Endothelial cell of umbilical vein (primary cell): ENCODE measurements at places on chromosomes 11 and 22. TPM values are rescaled to one million over a fixed set of nuclear protein-coding genes. Genes with fewer than 3 reads are reported as not detected.

GRCh38 chr11:67594480-67594879 lies 10.9 kb downstream of the GSTP1 start:
- DNase-seq: no peak

DNA sequence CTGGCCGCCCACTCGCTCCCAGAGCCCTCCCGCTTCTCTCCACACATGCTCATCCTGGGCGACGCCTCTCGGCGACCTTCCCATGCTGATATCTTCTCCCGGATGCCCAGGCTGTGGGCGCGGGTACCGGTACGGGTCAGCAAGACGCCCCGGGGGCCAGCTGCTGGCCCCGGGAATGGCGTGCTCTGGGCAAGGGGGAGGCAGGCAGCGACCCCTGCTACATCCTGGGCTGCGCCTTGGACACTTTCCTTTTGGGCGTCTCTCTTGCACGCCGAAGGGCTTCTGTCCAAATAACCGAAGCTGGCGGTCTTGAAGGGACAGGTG lies 48.1 kb downstream of the RPL27A start:
- DNase-seq: no peak

DNA sequence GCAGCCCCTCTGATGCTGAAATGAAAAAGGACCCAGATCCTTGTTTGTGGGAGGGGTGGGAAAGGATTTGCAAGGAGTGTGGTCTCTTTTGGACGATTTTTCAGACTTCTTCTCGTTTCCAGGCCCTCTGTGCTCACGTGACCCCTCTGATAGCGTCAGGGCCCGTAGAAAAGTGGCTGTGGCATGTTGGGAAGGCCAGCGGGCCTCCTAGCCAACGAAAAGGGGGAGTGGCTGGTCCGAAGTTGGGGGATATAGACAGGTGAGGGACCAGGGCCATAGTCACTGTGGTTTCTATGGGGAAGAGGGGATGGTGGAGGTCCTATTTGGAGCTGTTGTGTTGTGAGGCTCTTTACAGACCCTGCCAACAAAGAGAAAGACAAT lies 6.6 kb downstream of the PARVB start:
- no peak for DNase-seq

- no peak for DNase-seq
Measured at GRCh38 chr11:75718419-75719339, 1.0 kb downstream of the MOGAT2 start.

DNA sequence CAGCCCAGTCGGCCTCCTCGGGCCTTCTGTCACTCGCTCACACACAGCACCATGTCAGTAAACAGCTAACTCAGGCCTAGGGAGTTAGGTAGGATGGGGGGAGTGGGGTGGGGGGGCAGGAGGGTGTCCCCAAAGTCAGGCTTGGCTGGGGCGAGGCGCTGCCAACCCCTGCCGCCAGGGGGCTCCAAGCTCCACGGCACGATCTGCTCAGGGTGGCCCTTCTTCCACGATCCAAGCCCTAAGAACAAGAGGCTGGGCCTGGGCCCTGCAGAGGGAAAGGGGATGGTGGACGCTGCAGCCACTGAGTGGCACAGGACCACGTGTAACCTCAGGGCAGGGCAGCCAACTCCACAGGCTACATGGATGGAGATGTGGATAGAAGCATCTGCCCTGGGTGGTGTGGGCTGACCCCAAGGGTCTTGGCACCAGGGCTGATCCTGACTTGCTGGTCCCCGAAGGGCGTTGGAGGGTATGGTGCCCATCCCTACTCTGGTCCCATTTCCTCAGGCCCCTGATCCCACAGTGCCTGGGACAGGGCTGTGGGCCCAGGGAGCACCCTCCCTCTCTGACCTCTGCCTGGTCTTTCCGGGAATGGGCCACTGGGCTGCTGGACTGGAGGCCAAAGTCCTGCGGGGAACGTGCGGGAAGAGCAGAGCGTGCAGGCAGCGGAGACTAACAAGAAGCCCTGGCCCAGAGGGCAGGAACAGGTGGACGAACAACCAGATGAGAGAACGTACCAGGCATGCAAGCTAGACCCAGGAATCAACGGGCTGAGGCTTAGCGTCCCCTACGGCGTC lies 29.1 kb upstream of the TXNRD2 start:
- peak; percentile 56 for DNase-seq

DNA sequence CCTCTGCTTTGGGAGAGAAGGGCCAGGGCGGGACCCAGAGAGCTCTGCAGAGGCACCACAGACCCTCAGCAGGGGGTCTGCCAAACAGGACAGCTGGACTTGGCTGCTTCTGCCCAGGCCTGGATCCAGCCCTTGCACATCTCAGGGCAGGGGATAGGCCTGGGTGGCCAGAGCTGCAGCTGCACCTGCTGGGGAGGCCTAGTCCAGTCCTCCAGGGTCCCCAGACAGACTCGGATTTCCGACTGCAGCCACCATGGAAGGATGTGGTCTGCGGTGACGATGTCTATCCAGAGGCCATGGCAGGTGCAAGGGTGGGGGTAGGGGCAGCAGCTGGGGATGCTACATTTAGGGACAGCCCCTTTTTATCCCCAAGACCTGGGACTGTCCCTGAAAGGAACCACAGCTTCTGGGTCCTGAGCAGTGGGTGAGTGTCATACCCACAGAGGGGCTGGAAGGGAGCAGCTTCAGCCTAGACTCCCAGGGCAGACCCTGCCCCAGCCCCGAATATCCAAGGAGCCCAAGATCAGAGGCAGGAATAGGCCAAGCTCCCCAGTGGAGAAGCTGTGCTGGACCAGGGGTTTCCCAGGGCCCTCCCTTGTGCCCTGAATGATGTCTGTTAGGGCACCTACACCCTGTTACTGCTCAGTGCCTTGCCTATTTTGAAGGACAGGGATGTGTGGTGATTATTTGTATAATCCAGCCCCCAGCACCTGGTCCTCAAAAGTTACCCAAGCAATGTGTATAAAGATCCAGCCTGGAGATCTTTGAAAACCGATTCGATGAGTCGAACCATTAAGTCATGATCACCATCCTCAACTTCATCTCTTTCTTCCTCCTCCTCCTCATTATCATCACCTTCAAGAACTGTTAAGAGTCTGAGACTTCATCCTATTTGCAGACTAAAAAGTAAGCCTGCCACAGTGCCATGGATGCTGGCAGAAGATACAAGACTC lies 2.5 kb upstream of the IGLL5 start:
- DNase-seq: no peak

DNA sequence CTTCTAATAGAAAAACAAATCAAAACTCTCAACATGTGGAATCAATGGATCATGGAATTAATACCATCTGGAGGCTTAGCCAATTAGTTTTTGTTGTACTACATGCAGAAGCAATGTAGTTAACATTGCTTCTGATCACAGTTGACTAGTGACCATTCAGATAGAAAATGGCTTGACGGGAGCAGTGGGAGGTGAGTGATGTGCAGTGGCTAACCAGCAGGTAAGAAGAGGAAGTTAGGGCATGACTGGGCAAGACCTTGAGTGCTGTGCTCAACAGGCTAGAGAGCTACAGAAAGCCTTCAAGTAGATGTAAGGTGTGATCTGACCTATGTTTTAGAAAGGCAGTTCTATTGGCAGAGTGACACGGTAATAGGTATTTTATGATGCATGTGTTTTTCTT lies 60.7 kb upstream of the ALKBH3 start:
- no peak for DNase-seq

DNA sequence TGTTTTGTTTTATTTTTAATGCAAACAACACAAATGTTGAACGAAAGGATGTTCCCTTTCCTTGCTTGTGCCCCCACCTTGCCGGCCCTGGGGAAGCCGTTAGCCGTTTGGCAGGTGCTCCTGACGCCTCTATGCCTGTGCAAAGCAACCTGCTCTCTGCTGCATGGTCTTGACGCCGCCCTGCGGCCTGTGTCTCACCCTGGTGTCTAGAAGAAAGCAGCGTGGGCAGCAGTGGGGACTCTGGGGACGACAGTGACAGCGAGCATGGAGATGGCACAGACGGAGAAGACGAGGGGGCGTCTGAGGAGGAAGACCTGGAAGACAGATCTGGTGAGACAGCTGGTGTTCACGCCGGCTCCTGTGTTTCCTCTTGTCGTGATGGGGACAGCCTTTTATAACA lies 5.5 kb downstream of the PHRF1 start:
- no peak for DNase-seq

DNA sequence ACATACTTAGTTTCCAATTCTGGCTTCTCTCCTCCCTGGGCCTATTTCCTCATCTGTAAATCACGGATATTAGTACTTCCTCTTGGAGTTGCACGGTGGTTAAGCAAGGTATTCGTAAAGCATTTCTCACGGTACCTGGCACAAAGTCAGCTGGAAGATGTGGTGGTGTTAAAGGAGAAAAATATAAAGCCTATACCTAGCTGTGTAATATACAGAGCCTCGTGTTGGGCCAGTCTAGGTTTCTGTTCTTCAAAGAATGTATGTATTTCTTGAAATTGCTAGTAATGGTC lies 47.2 kb downstream of the DBX1 start:
- no peak for DNase-seq

DNA sequence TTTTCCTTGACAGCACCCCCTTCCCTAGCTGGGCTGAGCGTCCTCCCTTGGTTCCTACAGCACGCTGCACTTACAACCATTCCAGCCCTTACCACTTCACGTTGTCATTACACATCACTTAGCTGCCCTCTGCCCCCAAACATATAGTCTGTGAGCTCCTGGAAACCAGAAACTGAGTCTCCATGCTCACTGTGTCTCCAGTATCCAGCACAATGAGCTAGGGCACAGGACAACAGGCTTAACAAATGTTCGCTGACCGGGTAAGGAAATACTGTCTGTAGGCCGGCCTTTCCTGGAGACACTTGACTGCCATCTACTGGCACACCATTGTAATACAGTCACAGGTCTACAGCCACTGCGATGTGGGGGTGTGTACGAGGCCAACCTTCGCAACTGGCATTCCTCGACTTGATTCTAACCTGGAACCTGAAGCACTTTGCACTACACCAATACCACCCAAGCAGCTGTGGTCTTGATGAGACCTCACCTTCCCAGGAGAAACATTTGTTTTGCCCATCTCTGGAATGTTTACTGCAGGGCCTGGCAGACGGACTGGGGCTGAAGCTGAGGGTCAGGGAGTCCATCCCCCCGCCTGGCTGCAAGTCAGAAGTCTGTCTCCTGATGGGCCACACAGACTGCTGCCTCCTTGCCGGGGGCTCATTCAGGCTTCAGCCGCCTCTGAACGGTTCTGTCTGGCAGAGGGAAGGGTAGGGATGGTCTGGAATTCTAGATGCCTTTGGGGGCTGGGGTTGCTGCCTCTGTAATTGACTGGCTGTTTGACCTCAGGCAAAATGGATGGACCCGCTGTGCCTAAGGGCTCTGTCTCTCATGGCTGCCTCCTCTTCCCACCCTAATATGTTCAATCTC lies 72.0 kb downstream of the SYN3 start:
- peak; percentile 8 for DNase-seq

GRCh38 chr11:120332822-120333716 lies 3.1 kb upstream of the ARHGEF12 start:
- no peak for DNase-seq

- DNase-seq: no peak
Measured at GRCh38 chr11:812390-812789, 2.6 kb downstream of the RPLP2 start.

GRCh38 chr11:110852921-110853490 lies 140.8 kb upstream of the ARHGAP20 start:
- no peak for DNase-seq

DNA sequence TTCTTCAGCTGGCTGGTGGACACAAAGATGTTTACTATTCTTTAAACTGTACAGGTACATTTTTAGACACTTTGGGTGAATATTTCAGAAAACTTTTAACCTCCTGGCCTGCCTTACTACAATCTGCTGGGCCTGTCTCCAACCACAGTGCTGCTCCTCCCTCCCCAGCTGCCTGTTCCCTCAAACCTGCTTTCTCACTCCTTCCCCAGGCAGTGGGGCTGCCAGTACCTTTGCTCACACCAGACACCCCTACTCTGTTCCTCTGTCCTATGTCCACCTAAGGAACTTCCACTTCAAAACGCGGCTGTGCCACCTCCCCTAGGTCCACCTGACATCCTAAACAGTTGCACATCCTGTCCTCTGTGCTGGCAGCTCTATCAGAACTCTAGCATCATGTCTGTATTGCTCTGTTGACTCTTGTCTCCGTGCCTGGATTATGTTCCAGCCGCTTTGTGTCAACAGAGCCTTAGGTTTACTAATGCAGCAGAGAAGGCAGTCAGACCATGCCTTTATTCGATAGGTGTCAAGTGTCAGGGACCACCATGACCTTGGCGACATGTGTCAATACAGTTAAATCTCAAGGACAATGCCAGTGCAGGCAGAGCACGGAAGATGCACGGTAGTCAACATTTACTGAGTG lies 13.4 kb downstream of the ZP1 start:
- DNase-seq: no peak

DNA sequence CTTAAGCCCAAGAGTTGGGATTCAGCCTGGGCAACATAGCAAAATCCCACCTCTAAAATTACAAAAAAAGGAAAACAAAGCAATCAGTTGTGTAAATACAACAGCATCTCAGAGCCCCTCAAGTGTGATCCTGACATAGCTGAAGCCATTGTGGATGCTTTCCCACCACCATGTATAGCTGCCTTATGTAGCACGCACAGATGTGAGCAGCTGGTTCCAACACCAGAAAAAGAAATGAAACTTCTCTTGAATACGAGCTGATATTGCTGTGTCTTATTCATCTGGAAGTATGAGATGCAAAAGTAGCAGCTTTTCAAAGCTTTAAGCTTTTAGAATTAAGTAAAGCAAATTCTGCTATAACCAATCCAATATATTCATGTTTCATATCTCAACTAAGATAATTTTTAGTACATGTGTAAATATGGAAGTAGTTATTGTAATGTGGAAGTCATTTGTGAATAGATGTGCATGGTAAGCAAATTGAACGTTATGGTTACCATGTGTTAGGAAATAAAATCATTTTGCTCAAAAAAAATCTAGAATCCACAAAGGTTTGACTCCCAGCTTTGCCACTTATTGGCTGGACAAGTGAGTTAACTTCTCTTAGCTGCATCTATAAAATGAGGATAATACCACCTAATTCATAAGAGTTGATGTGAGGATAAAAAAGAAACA lies 63.2 kb downstream of the SGSM3 start:
- DNase-seq: no peak

- DNase-seq: no peak
Measured at GRCh38 chr11:109306322-109306721, 115.7 kb upstream of the C11orf87 start.

- no peak for DNase-seq
Measured at GRCh38 chr11:127000981-127001380, 411 bp upstream of the KIRREL3 start.

DNA sequence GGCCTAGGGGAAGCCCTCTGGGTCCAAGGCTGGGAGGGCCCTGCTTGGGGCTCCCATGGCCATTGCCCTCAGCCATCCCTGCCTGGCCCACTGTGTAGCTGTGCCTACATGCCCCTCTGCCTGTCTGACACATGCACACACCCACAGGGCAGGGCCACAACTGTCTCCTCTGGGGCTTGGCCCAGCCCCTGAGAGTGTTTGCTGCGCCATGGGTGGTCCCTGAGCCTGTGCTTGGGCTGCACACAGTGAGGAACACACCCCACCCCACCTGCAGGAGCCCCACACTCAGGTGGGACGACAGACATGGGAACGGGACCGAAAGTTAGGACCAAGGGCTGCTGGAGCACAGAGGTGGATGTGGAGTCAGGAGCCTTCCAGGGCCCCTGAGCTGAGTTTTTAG lies 489.5 kb downstream of the TBC1D22A start:
- DNase-seq: no peak

GRCh38 chr11:66107600-66108510 lies 37.8 kb downstream of the PACS1 start:
- DNase-seq: no peak

KIAA1671 gene
- 78.9 and 85.1 TPM in 2 replicates for total RNA-seq

OR52I2 gene
- not detected in 2 replicates for total RNA-seq

TUBA8 gene
- 4.0 and 6.9 TPM in 2 replicates for total RNA-seq

MPPED1 gene
- not detected in 2 replicates for total RNA-seq

RHOD gene
- 10.5 and 10.6 TPM in 2 replicates for total RNA-seq

XPNPEP3 gene
- 21.2 TPM in 2 replicates for total RNA-seq

MAPK8IP2 gene
- 0.31 and 0.37 TPM in 2 replicates for total RNA-seq

MDK gene
- total RNA-seq: 331 and 336 TPM in 2 replicates

CLDN5 gene
- total RNA-seq: 165 and 198 TPM in 2 replicates

OR8G5 gene
- total RNA-seq: not detected in 2 replicates
